Left ventricle myocardium inferior (tissue), 1 donor: ENCODE measurements at places on chromosomes 12 and 14. TPM values are rescaled to one million over a fixed set of nuclear protein-coding genes. Genes with fewer than 3 reads are reported as not detected.

Gene SALL2
- 3.4 TPM for total RNA-seq

Gene GALNT6
- total RNA-seq = 0.60 TPM

Gene CLEC4C
- total RNA-seq = not detected

GRCh38 chr12:102300824-102301461 is 103.3 kb upstream of the PMCH start:
- DNase-seq = no peak

- DNase-seq = no peak
Observed at GRCh38 chr12:68175557-68176061, 16.1 kb upstream of the IFNG start.

- no peak for DNase-seq
Observed at GRCh38 chr12:57550641-57551549, 1.1 kb downstream of the KIF5A start.

DNA sequence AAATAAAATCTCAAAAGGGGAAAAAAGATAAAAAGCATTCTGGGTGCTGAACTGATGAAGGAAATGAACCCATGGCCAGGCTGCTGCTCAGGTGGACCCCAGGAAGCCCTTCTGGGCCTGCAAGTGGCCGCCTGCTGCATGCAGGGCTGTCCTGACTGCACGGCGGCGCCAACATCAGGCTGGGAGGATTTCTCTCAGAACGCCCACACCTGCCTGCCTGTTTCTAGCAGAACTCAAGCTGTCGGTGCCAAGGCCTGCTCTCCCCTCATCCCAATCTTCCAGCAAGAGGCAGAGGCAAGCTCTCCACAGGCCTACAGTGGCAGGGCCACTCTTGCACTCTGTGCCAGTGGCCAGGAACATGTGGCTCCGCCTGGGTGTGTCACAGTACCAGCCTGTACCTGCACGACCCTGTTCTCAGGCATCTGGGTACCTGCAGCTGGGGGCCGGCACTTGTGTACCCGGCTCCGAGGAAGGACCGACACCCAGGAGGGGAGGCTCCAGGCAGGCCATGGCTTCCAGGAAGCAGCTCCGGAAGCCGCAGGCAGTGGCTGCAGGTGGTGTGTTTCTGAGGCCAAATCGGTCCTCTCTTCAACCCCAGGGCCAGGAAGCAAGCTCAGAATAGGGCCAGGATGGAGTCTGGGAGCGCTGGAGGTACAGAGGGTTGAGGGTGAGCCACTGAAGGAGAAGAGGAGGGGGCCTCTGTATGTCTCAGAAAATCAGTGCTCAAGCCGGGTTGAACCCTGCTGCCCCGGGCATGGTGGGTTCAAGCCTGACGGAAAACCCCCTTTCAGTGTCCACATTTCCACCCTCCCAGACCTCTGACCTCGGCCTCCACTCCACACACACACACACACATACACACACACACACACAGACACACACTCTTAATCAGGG is 2.5 kb upstream of the INF2 start:
- DNase-seq = peak; percentile 15

DNA sequence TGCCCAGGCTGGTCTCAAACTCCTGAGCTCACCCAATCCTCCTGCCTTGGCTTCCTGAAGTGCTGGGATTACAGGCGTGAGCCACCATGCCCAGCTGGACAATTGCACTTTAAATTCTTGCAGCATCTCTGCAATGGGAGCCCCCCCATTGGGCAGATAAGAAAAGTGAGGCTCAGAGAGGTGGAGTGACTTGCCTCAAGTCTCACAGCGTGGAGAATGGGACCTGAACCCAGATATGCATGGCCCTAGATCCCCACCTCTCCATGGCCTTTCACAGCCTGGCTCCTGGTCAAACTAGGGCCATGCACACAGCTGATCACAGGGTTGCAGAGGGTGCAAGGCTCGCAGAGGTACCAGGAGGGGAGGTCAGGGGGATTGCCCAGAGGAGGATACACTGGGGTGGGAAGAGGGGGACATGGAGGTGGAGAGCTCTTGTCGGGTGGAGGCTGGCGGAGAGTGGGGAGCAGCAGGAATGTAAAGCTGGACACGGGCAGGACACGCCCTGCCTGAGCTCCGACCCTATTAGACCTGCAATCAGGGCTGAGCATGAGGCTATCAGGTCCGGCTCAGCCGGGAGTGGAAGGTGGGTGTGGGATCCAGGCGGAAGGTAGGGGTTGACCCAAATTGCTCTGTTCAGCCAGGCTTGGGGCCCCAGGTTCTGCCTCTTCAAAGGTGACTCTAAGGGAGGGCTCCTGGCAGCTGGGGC is 6.9 kb downstream of the EXOC3L4 start:
- DNase-seq = no peak

Gene OTOGL
- 0.27 TPM for total RNA-seq

- no peak for DNase-seq
Observed at GRCh38 chr12:92404921-92405320, 259.3 kb upstream of the BTG1 start.

- DNase-seq = peak; percentile 87
Observed at GRCh38 chr12:57836442-57837375, 9.8 kb downstream of the CTDSP2 start.

GRCh38 chr14:104136472-104137296 is 1.7 kb upstream of the KIF26A start:
- DNase-seq = peak; percentile 13
